ENCODE measurements at places on chromosomes 13 and 19. TPM values are rescaled to one million over a fixed set of nuclear protein-coding genes. Genes with fewer than 3 reads are reported as not detected.

GRCh38 chr13:77338329-77338728 lies 11.4 kb upstream of the MYCBP2 start:
- ATAC-seq: no peak

DNA sequence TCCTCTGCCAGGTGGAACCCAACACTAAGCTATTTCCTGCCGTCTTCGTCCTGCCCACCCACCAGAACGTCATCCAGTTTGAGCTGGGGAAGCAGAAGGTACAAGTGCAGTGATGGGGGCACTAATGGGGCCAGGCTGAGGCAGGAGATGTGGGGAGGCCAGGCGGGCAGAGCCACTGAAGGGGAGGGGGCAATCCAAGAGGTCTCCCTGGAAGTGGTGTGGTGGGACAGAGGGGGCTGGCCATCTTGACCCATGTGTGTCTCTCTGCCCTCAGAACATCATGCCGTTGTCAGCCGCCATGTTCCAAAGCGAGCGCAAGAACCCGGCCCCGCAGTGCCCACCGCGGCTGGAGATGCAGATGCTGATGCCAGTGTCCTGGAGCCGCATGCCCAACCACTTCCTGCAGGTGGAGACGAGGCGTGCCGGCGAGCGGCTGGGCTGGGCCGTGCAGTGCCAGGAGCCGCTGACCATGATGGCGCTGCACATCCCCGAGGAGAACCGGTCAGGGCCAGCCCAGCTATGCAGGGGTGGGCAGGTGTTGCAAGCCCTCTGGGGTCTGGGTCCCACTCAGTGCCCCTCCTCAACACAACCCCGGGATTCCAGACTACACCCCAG lies 49.6 kb downstream of the RYR1 start:
- no peak for ATAC-seq

- ATAC-seq: no peak
Measured at GRCh38 chr13:78521091-78521490, 82.3 kb downstream of the POU4F1 start.

- ATAC-seq: no peak
Measured at GRCh38 chr13:85564598-85564997, 234.6 kb downstream of the SLITRK6 start.

GRCh38 chr13:104843401-104843800 lies 1692.1 kb downstream of the EFNB2 start:
- no peak for ATAC-seq

DNA sequence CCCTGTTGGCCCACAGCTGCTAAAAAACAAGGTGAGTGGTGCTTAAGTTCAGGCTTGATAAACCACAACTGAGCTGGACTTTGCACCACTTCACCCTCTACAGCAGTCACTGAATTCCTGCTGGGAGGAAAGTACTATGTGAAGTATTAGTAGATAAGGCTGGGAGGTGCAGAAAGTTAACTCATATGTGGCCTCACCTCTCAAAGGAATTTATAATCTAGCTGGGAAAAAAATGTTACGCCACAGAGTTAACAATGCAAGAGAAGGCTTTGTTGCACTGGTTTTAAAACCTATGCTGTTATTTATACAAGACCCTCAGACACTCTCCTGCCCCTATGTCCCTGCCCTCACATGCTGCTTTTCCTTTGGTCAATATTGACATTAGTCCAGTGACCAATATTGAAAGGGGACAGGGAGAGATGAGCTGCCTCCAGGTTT lies 60.9 kb downstream of the LIG4 start:
- ATAC-seq: no peak

GRCh38 chr13:67119481-67119894 lies 110.6 kb downstream of the PCDH9 start:
- peak; percentile 36 for ATAC-seq

DNA sequence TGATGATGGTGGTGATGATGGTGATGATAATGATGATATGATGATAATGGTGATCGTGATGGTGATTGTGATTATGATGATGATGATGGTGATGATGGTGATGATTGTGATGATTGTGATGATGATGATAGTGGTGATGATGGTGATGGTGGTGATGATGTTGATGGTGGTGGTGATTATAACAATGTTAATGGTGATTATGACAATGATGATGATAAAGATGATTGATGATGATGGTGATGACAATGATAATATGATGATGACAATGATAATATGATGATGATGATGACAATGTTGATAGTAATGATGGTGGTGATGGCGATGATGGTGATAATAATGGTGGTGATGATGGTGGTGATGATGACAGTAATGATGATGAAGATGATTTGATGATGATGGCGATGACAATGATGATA lies 34.1 kb upstream of the ZNF536 start:
- ATAC-seq: no peak

DNA sequence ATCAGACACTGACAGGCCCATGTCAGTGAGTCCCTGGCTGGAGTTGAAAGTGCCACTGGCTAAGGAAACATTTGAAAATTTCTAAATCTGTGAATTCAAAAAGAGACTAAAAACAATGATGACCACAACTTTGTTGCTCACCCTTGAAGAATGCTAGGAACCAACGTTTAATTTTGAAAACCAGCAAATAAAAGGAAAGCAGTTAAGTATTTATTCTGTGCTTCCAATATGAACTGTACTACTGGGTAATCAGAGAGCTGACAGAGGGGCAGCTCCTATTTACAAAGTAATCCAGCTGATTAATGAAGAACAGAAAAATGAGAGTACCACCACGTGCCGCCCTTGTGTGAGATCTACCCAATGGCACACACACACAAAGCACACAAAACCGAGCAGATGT lies 44.7 kb upstream of the LATS2 start:
- ATAC-seq: no peak

- no peak for ATAC-seq
Measured at GRCh38 chr13:79060216-79060615, 345.8 kb downstream of the RBM26 start.

DNA sequence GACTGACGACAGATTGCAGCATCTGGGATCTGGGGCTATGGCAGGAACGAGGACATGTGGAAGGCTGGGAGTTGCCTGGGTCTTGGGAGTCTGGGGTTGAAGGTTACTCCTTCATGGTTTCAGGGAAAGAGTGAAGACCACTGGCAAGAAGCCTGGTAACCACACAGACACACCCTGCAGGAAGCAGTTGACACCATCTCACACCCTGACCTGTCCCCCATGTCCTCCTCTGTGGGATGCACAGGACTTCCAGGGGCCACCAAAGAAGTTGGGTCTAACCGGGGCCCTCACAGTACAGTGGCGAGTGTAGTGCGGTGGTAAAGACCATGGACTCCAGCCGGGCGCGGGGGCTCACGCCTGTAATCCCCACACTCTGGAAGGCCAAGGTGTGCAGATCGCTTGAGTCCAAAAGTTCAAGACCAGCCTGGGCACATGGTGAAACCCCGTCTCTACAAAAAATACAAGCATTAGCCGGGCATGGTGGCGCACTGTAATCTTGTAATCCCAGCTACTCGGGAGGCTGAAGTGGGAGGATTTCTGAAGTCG lies 10.6 kb upstream of the FFAR2 start:
- no peak for ATAC-seq

- ATAC-seq: no peak
Measured at GRCh38 chr19:23665651-23666410, 21.2 kb downstream of the ZNF675 start.

- ATAC-seq: no peak
Measured at GRCh38 chr13:99199541-99200431, 868 bp upstream of the UBAC2 start.

DNA sequence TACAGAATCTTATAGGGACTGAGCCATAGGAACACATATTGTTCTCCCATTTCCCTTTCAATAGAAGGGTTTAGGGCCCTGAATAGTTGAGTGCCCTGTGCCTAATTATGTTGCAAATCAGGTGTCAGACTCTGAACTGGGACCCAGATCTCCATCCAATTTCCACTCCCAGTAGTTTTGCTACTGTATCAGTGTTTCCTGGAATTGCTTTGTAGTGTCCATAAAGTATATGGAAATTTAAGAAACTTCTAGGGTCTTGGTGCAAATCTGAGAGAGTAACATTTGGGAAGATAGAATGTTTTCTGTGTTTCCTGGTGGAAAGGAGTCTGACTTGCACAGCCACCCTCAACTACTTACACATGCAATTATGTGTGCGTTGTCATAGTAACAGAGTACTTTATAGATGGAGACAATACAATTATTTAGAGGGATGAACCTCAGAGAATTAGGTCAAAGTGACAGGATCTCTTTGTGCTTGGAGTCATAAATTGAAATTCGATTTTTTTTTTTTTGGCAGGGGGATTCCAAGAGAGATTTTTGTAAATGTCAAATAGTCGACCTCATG lies 646 bp upstream of the SLC10A2 start:
- ATAC-seq: no peak

DNA sequence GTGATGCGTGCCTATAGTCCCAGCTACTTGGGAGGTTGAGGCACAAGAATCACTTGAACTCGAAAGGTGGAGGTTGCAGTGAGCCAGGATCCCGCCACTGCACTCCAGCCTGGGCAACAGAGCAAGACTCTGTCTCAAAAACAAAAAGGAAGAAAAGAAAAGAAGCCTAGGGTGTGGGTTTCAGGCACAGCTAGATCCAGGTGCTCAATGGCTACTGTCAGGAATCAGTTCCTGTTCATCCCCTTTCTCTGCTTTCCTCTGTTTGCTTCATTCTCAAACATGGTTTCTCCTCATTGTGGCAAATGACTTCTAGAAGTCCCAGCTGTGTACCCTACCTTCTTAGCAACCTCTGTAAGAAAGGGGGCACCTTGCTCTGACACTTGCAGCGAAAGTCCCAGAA lies 5.9 kb downstream of the CBLC start:
- ATAC-seq: no peak

COL4A1 gene
- total RNA-seq: 491 TPM

PCP2 gene
- total RNA-seq: not detected

TRPM4 gene
- total RNA-seq: 16.3 TPM

ZNF433 gene
- total RNA-seq: 6.1 TPM

DMWD gene
- total RNA-seq: 64.6 TPM

CAPN12 gene
- total RNA-seq: 2.2 TPM

RFPL4AL1 gene
- total RNA-seq: not detected

TMEM145 gene
- not detected for total RNA-seq

GPR183 gene
- total RNA-seq: 11.5 TPM
